ENCODE measurements at places on chromosomes 6 and 20.

DNA sequence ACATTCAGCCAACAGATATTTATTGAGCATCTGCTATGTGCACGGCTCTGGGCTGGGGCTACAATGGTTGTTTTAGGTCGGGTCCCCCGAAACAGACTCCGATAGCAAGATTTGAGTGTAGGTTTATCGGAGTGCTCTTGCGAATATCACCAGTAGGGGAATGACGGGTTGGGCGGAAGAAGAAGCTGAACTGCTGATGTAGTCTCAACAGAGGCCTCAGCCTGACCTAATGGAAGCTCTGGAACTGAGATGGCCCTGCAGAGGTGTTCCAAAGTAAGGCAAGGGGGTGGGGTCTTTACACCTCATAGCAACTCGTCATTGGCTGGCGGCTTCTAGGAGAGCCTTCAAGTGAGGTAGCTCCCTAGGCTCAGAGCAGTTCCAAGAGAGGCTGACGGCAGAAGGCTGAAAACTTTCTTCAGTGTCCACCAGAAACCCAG lies 1.1 kb downstream of the L3MBTL1 start:
- no peak for DNase-seq

- no peak for DNase-seq
Observed at GRCh38 chr6:83637953-83638352, 70.9 kb downstream of the SNAP91 start.

DNA sequence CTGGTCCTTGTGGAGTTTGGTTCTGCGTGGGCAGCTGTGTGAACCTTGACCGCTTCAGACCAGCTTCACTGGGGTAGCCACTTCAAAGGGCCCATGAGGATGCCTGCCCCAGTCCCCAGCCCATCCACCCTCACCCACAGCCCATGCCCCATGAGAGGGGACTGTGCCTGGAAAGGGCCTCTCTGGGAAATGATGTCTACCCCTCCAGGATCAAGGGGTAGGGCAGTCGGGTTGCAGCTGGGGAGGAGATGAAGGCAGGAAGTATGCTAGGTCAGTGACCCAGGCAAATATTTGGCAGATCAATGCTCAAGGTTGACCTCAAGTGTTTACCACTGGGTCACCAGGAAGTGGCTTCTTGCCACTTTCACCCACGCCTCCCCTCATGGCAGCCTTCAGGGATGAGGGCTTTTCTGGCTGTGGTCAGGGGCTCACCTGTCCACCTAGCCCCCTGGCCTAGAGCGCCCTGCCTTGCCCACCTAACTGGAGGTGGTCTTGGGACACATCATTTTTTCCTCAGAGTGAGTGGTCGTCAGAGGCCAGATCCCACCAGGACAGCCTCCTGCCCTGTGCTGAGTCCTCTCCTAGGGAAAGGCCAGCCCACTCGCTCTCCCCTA lies 109.5 kb downstream of the SNX5 start:
- peak; percentile 26 for DNase-seq

GRCh38 chr6:46368169-46368536 lies 123.1 kb downstream of the RCAN2 start:
- no peak for DNase-seq

- DNase-seq = no peak
Observed at GRCh38 chr6:15621203-15622044, 41.4 kb downstream of the DTNBP1 start.

DNA sequence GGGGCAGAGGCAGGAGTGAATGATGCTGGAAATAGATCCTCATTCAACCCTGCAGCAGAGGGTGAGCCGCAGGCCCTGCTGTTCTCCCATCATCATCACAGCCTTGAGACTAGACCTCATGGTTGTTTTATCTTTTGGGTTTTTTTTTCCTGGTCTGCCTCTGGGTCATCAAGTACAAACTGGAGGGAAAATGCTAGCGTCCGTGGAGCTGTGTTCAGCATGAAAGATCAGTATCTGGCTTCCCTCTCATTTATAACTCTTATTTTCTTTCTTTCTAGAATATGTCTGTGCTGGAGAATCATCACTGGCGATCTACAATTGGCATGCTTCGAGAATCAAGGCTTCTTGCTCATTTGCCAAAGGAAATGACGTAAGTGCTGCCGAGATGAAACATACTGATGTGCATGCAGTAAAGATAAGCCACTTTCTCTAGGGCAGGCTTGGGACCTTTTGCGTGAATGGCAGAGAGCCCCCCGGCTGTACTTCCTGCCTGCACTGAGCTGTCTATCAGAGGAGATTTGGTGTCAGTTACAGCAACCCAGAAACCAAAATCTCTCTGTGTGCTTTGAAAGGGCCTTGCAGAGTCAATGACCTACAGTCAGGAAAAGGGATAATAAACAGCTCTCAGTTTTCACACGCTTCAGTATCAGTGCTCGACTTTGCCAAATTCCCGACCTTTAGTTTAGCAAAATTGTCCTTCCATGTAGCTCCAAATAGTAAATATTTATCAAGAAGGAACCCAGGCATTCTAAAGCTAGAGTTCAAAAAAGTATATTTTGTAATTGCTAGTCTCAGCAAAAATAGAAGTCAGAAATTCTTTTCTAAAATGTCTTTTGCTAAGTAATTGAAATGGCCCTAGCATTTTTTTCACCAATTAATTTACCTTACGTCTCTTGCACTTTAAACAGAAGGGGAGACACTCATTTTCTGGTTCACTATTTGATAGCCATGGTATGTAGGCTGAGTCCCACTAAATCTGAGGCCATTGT lies 76.3 kb downstream of the MTFR2 start:
- no peak for DNase-seq

- no peak for DNase-seq
Observed at GRCh38 chr6:47749757-47750156, 32.1 kb upstream of the OPN5 start.

- no peak for DNase-seq
Observed at GRCh38 chr20:35979544-35979943, 11.2 kb downstream of the CNBD2 start.

GRCh38 chr6:16759181-16759645 lies 2.0 kb downstream of the ATXN1 start:
- no peak for DNase-seq

- DNase-seq = no peak
Observed at GRCh38 chr6:45045253-45045601, 282.9 kb upstream of the RUNX2 start.

- DNase-seq = no peak
Observed at GRCh38 chr20:49636447-49636846, 68.5 kb upstream of the PTGIS start.

DNA sequence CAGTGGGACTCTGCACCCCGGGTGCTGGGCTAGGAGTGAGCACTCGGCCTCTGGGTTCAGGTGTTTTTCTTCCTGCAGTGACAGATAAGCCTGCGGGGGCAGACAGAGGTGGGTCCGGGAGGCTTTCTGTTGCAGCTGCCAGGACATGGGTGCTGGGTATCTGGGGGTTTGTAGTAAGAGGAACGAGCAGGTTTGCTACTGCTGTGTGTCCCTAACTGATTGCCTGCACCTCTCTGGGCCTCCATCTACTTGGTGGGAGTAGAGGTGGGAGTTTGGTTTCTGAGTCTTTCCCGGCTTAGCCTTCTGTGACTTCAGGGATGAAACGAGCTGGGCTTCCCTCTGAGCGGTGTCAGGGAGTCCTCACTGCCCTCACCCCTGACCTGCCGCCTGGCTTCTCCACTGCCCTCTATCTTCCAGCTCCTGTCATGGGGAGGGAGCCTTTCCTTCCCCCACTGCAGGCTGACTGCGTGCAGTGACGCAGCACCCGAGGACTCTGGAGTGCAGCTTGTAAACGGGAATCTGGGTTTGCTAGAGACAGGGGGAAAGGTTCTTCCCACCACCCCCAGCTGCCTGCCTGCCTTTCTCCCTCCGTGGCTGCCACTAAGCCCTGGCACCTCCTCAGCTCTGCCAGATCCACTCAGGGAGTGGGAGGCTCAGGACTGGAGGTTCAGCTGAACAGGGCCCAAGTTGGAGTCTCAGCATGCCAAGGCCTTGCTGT lies 6.7 kb downstream of the DLGAP4 start:
- DNase-seq = no peak

DNA sequence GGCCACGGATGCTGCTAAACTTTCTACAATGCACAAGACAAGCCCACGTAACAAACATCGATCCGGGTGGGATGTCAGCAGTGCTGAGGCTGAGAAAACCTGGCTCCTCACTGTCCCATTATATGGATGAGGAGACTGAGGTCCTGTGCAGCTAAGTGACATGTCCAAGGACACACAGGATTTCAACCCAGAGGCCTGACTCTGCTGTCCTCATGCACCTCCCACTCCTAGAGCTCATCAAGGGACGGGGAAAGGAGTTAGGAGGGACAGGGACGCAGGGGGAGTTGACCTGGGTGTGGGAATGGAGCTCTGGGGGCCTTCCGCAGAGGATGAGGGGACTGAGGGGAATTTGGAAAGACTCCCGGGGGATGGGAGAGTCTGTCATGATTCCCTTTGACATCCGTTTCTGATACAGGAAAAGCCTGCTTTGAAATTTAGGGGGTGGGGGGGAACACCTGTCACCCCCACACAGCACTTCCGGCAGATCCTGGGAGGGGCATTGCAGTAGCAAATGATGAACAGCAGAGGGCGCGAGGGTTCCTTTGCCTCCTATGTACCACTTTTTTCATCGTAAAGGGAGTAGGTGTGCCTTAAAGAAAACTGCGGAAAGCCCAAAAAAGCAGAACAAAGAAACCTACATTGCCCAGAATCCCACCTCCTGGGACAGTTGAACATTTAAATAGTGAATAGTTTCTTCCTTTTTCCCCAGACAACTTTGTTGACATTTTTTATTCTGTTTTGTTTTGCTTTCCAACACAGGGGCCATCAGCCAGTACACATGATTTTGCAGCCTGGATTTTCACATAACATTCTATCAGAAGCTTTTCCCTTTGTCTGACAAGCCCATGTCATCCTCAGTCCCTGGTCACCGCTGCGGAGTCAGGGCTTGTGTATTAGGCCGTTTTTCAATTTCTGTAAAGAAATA lies 48.6 kb downstream of the SLC2A10 start:
- DNase-seq = peak; percentile 52

GRCh38 chr6:25014791-25015560 lies 79.2 kb upstream of the RIPOR2 start:
- no peak for DNase-seq

DNA sequence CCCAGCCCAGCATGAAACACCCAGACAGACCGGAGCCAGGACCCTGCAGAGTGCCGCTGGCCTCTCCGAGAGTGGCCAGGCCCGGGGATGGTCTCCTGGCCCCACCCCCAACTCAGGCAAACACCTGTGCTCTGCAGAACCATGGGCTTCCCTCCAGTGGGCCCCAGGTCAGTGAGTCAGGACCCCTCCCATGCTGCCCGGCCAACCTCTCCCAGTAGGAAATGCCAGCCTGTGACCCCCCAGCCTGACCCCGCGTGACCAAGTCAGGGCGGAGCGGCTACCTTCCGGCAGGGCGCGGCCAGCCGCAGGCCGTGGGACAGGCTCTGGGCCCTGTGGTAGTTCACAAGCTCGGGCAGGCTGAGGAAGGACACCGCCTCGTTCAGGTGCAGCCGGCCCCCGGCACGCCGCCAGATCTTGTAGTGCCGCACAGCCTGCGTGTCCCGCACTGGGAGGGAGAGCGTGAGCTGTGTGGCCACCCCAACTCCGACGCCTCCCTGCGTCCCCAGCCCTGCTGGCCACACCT lies 3.2 kb downstream of the PTK6 start:
- DNase-seq = no peak

DNA sequence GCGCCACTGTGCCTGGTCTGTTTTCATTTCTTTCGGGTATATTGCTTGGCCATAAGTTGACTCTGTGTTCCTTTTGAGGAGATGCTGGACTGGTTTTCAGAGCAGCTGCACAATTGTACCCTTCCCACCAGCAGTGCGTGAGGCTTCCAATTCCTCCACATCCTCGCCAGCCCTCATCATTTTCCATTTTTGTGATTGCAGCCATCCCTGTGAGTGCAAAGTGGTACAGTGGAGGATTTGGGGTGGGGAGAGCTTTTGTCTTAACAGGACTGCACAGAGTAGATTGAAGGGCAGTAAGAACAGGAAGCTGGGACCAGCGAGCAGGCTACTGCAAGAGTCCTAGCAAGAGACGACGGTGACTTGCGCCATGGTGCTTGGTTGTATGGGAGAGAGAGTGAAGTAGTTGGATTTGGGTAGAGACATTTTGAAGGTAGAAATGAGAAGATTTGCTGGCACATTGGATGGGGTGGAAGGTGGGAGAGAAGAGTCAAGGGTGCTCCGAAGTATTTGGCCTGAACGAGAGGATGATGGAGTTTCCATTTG lies 18.3 kb downstream of the BCAS4 start:
- DNase-seq = no peak

DNA sequence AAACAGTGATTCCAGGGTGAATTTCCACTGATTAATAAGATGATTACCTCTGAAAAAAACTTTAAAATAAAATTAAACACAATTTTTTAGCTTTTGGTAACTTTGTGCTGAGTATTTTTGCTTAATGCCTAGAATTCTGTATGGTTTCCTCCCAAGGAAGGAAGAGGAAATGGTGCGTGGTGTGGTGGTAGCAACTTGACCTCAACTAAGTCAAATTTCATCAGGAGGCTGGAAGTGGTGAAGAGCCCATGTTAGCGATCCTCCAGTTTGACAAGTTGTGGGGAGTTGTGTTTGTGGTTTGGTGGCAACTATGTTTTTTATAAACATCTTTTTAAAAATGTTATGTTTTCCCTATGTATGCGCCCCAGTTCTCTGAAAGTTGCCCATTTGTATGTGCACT lies 5.0 kb upstream of the RTF2 start:
- DNase-seq = no peak

DNA sequence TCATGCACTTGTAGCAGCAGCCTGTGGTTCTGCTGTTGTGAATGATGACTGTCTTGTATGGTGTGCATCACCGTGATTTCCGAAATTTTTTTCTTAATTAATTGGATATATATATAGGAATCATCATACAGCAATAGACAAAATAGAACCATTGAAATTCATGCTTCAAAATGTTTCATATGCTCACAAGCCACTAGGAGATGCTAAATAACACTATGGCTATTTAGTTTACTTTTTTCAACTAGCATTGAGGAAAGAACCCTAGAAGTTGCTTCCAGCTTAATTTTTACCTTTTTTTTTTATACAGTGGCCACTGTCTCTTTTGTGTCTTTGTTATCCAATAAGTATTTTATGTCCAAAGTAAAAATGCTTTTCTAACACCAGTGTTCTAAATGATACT lies 485.4 kb downstream of the CDKAL1 start:
- DNase-seq = no peak

DNA sequence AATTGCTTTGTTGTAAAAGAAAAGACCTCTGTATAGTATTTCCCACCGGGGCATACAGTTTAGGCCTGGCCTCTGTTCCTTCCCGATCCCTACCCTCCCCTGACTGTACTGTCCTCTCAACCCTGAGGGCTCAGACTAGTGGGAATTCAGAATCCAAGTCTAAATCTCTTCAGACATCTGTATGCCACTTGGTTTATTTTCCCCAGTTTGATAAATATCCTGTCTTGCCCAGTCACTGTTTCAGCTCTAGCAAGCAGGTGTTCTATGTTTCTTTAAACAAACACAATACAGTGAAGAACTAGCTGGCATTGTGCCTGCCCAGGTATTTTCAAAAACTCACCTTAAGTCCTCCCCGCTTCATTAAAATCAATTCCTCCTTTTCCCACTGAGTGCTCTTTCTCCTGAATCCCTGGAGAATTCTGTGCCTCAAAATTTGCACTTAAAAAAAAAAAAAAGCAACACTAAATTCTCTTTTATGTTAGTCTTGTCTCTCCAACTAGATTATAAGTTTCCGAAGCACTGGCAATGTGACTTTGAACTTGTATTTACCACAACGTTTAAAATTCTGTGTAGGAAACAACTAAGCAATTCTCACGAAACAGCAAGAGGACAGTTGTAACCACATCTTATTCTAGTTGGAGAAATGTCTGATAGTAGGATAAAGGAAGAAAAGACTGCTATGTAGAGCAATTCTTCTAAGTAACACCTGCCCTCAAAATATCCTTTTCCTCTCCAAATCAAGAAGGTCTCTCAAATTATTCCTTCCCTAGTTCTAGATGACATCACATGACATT lies 112.0 kb upstream of the CARMIL1 start:
- DNase-seq = no peak

All from MG63 (cell line).